ENCODE measurements at places on chromosomes 16 and 17.

- no peak for DNase-seq
These were observed 135.4 kb downstream of the TMEM132E start for GRCh38 chr17:34714475-34715410.

GRCh38 chr17:78226055-78226758 lies 5.2 kb upstream of the TMEM235 start:
- DNase-seq = no peak

DNA sequence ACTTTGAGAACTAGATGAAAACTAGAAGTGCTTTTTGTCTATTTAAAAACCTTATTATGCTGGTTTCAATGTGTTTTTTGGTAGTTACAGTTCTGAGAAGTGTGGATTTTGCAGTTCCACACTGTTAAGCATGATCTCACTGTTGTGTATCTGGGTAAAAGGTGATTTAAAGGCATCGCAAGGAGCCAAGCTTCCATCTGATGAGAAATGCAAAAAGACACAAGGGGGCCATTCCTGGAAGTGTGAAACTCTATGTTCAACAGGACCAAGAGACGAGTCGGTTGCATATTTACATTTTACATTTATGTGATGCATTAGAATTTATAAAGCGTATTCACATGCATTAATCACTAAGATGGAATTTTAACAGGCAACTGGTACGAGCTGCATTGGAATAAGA lies 490.8 kb downstream of the NPIPA7 start:
- no peak for DNase-seq

DNA sequence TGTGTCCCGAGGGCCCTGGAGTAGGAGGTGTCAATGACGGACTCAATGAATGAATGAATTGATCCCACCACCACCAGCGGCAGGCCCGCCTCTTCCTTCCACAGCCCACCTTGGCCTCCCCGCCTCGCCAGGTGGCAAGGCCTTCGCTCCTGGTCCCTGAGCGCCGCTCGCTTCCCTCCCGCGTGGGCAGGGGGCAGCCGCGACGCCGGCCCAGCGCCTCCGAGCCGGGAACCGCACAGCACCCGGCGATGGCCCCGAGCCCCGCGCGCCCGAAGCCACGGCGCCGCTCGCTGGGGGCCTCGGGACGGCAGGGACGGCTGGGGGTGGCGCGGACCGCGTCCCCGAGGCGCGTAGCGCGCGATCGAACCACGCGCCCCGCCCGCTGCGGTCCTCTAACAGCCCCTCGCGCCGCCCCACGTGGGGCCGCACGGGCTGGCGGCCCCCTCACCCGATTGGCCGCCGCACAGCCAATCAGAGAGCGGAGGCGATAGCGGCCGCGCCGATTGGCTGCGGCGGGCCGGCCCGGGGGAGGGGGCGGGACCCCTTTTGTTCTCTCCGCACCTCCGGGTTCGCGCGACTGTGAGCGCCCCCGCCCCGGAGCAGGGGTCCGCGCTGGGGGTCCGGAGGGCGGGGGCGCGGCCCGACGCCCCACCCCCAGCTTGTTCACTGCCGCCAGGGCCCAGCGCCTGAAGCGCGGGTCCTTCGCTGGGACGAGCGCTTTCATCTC lies 31.4 kb downstream of the ACTG1 start:
- DNase-seq = no peak

- no peak for DNase-seq
These were observed 2.5 kb downstream of the TLCD3B start for GRCh38 chr16:30028438-30029076.

- no peak for DNase-seq
These were observed 24.1 kb upstream of the CDH5 start for GRCh38 chr16:66342294-66342900.

- DNase-seq = no peak
These were observed 54.6 kb downstream of the BMERB1 start for GRCh38 chr16:15489016-15489415.

GRCh38 chr16:57041182-57042156 lies 50.9 kb upstream of the CPNE2 start:
- no peak for DNase-seq

DNA sequence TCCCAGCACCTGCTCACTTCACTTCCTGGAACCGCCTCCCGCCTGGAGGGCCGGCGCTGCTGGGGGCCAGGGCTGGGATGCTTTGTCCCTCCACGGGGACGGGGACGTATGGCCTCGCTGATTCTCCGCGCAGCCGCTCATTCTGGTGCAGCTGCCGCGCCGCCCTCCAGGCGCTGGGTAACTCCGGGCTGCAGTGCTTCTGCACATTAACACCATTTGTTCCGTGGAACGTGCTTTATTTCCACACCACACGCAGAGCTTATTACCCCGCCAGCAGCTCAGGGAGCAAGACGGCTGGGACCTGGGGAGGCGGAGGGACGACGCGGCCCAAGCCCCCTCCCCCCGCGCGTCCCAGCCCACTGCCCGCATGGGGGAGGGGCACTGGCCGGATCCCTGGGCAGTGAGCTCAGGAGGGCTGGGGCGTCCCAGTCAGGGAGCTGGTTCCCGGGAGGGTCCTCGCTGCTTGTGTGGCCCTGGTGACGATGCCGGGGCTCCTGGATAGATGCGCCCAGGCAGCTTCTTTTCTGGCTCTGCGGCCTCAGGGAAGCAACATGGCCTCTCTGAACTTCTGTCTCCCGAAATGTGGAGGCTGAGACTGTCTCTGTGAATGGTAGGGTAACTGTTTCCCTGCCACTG lies 45.4 kb upstream of the ACSF3 start:
- no peak for DNase-seq

GRCh38 chr17:45394913-45395568 lies 37.6 kb downstream of the ARHGAP27 start:
- peak; percentile 98 for DNase-seq

GRCh38 chr16:49055824-49056545 lies 225.7 kb downstream of the CBLN1 start:
- no peak for DNase-seq

DNA sequence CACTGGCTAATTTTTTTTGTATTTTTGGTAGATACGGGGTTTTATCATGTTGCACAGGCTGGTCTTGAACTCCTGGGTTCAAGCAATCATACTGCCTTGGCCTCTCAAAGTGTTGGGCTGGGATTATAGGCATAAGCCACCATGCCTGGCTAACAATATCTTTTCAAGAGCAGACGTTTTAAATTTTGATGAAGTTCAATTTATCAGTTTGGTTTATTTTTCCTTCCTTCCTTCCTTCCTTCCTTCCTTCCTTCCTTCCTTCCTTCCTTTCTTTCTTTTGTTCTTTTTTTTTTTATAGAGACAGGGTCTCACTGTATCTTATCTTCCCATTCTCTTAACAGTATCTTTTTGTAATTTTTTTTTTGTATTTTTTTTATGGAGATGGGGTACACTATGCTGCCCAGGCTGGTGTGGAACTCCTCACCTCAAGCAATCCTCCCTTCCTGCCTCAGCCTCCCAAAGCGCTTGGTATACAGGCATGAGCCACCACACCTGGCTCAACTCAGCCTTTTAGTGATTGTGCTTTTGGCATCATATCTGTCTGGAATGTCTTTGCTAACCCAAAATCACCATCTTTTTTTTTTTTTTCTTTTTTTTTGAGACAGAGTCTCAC lies 13.6 kb upstream of the GIP start:
- DNase-seq = no peak

DNA sequence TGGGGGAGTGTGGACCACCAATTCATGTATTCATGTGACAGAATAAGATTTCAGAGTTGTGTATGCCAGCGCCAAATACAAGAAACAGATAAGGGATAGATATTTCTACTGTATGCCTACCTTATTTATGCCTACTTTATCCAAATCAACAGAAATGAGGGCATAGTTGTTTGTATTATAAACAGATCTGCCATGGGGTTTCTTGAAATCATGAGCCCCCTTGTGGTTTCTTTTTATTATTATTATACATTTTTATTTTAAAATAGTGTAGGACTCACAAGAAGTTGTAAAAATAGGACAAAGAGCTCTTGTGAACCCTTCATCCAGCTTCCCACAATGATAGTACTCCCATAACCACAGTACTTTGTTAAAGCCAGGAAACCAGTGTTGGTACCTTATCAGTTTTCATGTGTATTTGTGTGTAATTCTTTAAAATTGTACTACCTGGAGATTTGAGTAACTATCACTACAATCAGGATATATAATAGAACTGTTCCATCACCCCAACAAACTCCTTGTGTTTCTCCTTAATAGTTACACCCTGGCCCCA lies 229.4 kb downstream of the CCDC182 start:
- DNase-seq = no peak

- no peak for DNase-seq
These were observed 807.3 kb upstream of the CA10 start for GRCh38 chr17:52965856-52966255.

GRCh38 chr17:14780097-14780651 lies 479.3 kb downstream of the HS3ST3B1 start:
- no peak for DNase-seq

- no peak for DNase-seq
These were observed 10.6 kb upstream of the C1QTNF8 start for GRCh38 chr16:1106659-1107058.

GRCh38 chr16:22688463-22688862 lies 125.5 kb upstream of the HS3ST2 start:
- DNase-seq = no peak
